Activated CD4-positive, alpha-beta T cell treated with anti-CD3 and anti-CD28 coated beads, Interleukin-2, Interleukin-6, amounts not matched to agents 100 ng/mL and 50 ng/mL, durations not matched to agents 16 hours and 8 hours (primary cell): ENCODE measurements at places on chromosomes 13 and 19.

GRCh38 chr13:46478651-46479050 is 74.3 kb upstream of the LRCH1 start:
- no peak for DNase-seq

- DNase-seq, result peak; percentile 65
Observed at GRCh38 chr19:10290876-10291553, 1.3 kb downstream of the ICAM5 start.

- no peak for DNase-seq
Observed at GRCh38 chr13:55497486-55497885, 1643.2 kb upstream of the PRR20A start.

DNA sequence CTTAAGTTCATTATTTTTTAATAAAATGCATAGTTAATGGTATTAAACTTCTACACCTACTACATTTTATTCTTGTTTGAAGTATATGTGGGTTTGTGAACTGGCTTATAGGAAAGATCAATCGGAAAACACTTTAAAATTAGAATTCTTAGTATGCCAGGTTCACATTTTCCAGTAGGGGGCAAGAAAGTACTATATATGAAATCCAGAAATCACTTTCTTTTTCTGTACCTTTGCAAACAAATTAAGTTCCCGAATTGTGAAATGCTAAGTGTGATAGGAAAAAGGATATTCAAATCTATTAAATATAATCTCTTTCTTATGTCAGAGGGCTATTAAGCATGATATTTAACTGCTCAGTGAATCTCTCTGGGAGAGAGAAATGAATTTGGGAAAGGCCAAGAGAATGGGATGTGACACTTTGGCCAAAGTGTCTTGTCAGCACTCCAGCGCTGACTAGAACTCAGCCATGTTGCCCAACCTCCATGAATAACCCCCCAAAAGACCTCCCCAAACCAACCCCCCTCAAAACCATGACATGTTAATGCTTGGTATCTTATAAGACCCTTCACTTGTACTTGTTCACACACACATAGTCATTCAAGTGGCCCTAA is 122.6 kb upstream of the SLC10A2 start:
- no peak for DNase-seq

DNA sequence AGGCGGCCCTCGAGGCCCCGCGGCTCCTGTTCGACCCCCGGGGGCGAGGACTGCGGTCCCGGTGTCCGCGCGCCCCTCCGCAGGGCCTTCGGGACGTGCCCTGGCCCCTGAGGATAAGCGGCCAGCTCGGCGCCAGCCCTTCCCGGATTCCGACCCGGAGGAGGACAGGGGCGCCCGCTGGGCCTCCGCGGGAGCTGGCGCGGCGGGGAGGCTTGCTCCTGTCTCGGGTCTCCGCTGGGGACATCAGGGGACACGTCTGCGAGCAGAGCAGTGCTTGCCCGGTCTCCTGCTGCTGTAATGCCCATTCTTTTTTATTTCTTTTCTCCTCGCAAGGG is 829 bp downstream of the B3GLCT start:
- peak; percentile 44 for DNase-seq

- no peak for DNase-seq
Observed at GRCh38 chr19:29086646-29087045, 126.3 kb downstream of the UQCRFS1 start.

GRCh38 chr19:1956868-1957492 is 16.0 kb downstream of the CSNK1G2 start:
- no peak for DNase-seq

- no peak for DNase-seq
Observed at GRCh38 chr13:38398711-38399493, 49.3 kb downstream of the UFM1 start.

- no peak for DNase-seq
Observed at GRCh38 chr19:6098574-6098973, 11.7 kb downstream of the RFX2 start.
